ENCODE measurements at places on chromosomes 6 and 20.

DNA sequence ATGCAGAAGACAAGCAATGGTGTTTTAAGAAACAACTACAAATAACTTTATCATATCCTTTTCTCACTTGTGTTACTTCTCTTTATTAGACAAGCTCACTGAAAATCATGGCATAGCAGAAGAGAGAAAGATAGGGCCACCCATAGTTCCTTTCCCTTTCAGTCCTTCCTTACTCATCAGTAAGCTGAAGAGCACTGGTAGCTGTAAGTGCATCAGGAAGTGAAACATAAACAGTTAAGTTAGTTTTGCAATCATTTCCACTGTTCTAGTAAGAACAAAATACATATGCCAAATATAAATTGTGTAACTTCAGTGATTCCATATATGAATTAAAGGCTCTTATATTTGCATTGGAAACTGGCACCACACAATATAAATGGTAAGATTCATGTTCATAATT lies 220.1 kb downstream of the HACE1 start:
- no peak for DNase-seq

GRCh38 chr6:7541175-7542064 lies at the start of gene DSP:
Gene DSP (plus strand): TSS chr6:7541671. CDS start chr6:7541916, 245 bp downstream.
- peak; percentile 30 for DNase-seq

- DNase-seq: no peak
Observed at GRCh38 chr6:46486181-46486580, 5.1 kb downstream of the RCAN2 start.

- DNase-seq: no peak
Observed at GRCh38 chr6:54624779-54625178, 221.8 kb upstream of the FAM83B start.

GRCh38 chr6:111657146-111657545 lies 51.5 kb upstream of the TRAF3IP2 start:
- DNase-seq: peak; percentile 59

All from myocyte (in vitro differentiated cells).